ENCODE measurements at places on chromosomes 16 and 17. TPM values are rescaled to one million over a fixed set of nuclear protein-coding genes. Genes with fewer than 3 reads are reported as not detected.

GPRC5B gene
- total RNA-seq, result 68.4 TPM

CTU2 gene
- 12.4 TPM for total RNA-seq

ASGR2 gene
- total RNA-seq, result not detected

PERCC1 gene
- not detected for total RNA-seq

PPL gene
- 52.2 TPM for total RNA-seq

PVALEF gene
- total RNA-seq, result not detected

GPR179 gene
- 0.21 TPM for total RNA-seq

TIMP2 gene
- 187 TPM for total RNA-seq

TAF1C gene
- total RNA-seq, result 50.7 TPM

- no peaks in the 10 kb centered on the region for H3K27me3 ChIP-seq
- H3K4me1 ChIP-seq, result no peaks in the 10 kb centered on the region
- DNase-seq, result no peak
- no peak overlapping the region for H3K27ac ChIP-seq
- no peak overlapping the region for H3K4me3 ChIP-seq
- no peaks in the 10 kb centered on the region for H3K36me3 ChIP-seq
These were observed 166.2 kb downstream of the SEC14L1 start for GRCh38 chr17:77306790-77307478.

GRCh38 chr16:55465077-55465896 is 13.7 kb upstream of the MMP2 start:
- no peaks in the 10 kb centered on the region for H3K4me1 ChIP-seq
- no peak overlapping the region for H3K4me3 ChIP-seq
- no peaks in the 10 kb centered on the region for H3K36me3 ChIP-seq
- H3K27me3 ChIP-seq, result no peaks in the 10 kb centered on the region

DNA sequence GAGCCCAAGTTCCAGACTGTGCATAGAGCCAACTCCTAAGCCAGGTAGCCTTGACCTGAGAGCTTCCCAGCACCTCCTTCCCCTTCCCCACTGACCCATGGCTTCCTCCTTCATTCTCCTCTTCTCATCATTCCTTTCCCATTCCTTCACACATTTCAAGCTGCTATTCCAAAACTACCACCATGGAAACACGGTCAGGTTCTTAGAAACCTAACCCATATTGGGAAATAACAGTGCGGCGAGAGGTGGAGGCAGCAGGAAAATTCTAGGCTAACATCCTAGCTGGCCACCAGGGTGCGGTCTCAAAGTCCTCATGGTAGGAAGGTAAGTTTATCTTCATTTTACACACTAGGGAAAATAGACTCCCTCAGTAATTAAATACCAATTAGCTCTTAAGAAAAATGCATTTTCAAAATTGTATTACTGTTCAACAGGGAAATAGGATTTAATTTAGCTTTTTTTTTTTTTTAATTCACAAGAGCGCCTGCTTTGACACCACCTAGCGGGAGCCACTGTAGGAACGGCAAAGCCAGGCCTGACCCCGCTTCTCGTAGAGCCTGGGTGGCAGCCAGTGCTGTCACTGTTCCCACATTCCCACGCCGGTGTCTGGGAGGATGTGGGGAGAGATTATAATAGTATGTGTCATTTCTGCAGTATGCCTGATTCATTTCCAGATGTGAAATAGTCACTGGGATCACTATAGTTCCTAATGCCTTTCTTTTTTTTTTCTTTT is 14.0 kb upstream of the SPHK1 start:
- no peak overlapping the region for H3K4me3 ChIP-seq
- H3K4me1 ChIP-seq, result peaks cover 32% of the 10 kb centered on the region
- no peak for DNase-seq
- no peaks in the 10 kb centered on the region for H3K36me3 ChIP-seq
- peak overlapping the region; percentile 7 for H3K27ac ChIP-seq

DNA sequence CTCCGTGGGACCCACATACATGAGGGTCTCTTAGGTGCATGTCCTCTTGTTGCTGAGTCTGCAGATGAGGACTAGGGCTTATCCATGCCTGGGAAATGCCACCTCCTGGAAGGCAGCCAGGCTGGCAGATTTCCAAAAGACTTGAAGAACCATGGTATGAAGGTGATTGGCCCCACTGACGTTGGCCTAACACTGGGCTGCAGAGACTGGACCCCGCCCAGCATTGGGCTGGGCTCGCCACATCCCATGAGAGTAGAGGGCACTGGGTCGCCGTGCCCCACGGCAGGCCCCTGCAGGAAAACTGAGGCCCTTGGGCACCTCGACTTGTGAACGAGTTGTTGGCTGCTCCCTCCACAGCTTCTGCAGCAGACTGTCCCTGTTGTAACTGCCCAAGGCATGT is 38.2 kb upstream of the IL21R start:
- H3K4me1 ChIP-seq, result peaks cover 15% of the 10 kb centered on the region
- no peak overlapping the region for H3K4me3 ChIP-seq
- DNase-seq, result no peak
- no peak overlapping the region for H3K27ac ChIP-seq
- no peaks in the 10 kb centered on the region for H3K27me3 ChIP-seq
- no peaks in the 10 kb centered on the region for H3K36me3 ChIP-seq

- H3K4me3 ChIP-seq, result no peak overlapping the region
- H3K36me3 ChIP-seq, result no peaks in the 10 kb centered on the region
- H3K27ac ChIP-seq, result no peak overlapping the region
- H3K27me3 ChIP-seq, result no peaks in the 10 kb centered on the region
- no peak for DNase-seq
These were observed 35.1 kb downstream of the SLC6A2 start for GRCh38 chr16:55690841-55691240.

- no peak for DNase-seq
- no peak overlapping the region for H3K4me3 ChIP-seq
- no peaks in the 10 kb centered on the region for H3K27me3 ChIP-seq
These were observed 54.4 kb downstream of the BPTF start for GRCh38 chr17:67879662-67880061.

DNA sequence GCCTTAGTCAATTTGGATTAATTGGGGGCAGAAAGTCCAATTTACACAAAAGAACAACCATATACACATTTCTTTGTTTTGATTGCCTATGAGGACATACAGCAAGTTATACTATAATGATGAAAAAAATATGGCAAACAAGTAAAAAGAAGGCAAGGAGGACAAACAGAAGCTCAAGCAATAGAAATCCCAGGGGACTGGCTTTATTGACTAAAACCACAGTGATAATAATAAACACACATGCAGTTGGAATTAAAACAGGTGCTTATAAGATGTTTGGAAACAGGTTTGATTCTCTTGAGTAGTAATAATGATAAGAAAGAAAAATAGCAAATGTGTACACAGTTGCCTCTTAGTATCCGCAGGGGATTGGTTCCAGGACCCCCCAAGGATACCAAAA is 176.4 kb downstream of the SHISA9 start:
- no peaks in the 10 kb centered on the region for H3K36me3 ChIP-seq
- no peaks in the 10 kb centered on the region for H3K4me1 ChIP-seq
- DNase-seq, result no peak
- no peak overlapping the region for H3K4me3 ChIP-seq
- no peaks in the 10 kb centered on the region for H3K27me3 ChIP-seq

GRCh38 chr17:55466671-55467070 is 44.6 kb downstream of the SMIM36 start:
- no peak overlapping the region for H3K4me3 ChIP-seq
- no peak for DNase-seq
- H3K36me3 ChIP-seq, result no peaks in the 10 kb centered on the region
- no peak overlapping the region for H3K27ac ChIP-seq

- H3K4me1 ChIP-seq, result no peaks in the 10 kb centered on the region
- no peaks in the 10 kb centered on the region for H3K27me3 ChIP-seq
- no peak overlapping the region for H3K4me3 ChIP-seq
These were observed 22.3 kb downstream of the SEZ6 start for GRCh38 chr17:28983286-28984230.

DNA sequence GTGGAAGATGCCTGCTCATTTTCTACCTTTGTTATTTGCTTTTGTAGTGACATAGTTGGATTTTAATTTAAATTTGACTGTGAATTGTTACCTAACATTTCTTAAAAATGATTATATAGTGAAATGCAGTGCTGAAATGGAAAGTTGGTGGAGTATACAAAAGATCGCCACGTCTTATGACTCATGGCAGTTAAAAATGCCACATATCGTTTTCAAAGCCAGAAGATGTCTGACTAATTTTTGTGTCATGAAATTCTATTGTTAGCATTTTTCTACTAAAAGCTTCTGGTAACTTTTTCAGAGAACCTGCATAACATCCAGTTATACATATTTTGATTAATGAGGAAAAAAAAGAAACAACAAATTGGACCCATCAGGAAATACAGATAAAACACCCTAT is 20.6 kb downstream of the MAP2K4 start:
- H3K27me3 ChIP-seq, result no peaks in the 10 kb centered on the region
- H3K27ac ChIP-seq, result no peak overlapping the region
- no peaks in the 10 kb centered on the region for H3K4me1 ChIP-seq
- DNase-seq, result no peak

DNA sequence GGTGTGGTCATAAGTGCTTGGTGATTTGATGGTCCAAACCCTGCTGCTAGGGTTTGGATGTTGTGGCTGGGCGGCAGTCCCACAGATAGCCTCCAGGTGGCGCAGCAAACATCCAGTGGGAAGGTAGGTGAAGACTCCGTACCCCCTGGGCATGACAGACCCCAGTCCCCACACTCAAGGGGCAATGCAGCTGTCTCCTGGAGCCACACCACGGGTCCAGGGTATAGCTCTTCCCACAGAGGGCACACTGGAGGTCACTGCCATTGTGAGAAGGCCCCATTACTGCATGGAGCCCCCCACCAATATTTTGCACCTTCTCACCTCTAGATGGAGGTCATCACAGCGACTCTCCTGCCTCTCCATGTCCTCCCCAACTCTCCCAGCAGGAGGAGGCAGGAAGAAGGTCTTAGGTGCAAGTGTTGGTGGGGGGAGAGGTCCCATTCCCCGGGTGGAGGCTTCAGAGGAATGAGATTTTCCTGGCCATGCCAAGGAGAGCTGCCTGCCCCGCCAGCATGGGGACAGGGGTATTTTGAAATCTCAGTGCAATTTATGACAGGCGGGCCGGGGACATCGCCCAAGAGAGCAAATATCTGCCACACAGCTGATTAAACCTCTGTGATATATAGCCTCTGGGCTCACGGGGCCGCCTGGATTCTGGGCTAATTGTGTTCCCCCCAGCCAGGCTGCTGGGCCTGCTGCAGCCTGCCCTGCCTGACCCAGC is 17.1 kb upstream of the C17orf113 start:
- peak; percentile 77 for DNase-seq
- H3K4me3 ChIP-seq, result no peak overlapping the region
- H3K36me3 ChIP-seq, result no peaks in the 10 kb centered on the region

- H3K36me3 ChIP-seq, result peaks cover 47% of the 10 kb centered on the region
- no peak overlapping the region for H3K27ac ChIP-seq
- DNase-seq, result no peak
- H3K27me3 ChIP-seq, result no peaks in the 10 kb centered on the region
These were observed 1.7 kb upstream of the CHAD start for GRCh38 chr17:50470426-50470825.

DNA sequence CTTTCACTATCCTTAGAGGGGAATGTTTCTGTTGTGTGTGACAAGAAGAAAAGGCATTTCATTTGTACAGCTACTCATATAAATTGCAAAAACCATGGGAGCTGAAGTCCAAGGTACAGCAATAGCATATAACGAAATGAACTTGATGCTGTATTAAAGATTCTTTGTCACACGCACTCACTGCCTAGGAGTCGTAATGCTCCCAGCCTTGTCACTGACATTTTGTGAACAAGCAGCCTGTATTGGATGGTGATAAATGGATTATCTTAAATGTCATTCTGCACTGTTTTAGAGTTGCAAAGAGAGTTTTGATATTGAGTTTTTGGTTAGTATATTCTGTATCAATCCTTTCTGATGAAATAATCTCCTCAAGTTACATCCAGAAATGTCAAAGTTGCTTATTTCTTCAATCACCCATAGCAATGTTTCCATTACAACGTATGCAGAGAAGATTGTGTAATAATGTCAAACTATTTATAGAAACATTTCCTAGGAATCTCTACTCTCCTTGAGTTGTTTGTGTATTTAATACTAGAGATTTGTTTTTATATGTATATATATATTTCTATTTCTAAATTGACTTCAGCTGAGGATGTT is 270.6 kb downstream of the FTO start:
- H3K27me3 ChIP-seq, result no peaks in the 10 kb centered on the region
- no peaks in the 10 kb centered on the region for H3K4me1 ChIP-seq
- H3K36me3 ChIP-seq, result no peaks in the 10 kb centered on the region
- DNase-seq, result no peak

- H3K27ac ChIP-seq, result no peak overlapping the region
- no peaks in the 10 kb centered on the region for H3K27me3 ChIP-seq
- H3K4me1 ChIP-seq, result no peaks in the 10 kb centered on the region
- no peak for DNase-seq
- no peak overlapping the region for H3K4me3 ChIP-seq
These were observed 169.1 kb downstream of the CNTNAP4 start for GRCh38 chr16:76446251-76446650.

DNA sequence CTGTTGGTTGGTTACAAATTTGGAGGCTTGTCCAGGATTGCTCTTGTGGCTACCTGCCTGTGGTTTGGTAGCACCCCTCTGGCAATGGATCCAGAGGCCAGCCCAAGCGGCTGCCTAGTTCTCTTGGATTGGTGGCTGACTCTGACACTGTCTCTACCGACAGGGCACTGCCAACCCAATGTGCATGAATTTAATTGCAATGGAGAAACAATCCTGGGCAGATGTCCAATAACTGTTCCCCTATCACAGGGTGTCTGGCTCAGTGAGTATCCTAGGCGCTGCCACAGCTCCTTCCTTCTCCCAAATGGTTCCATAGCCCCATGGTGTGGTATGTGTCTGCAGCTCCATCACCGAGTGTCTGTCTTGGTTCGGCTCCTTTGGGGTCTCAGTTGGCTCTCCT is 19.5 kb downstream of the N4BP1 start:
- H3K36me3 ChIP-seq, result no peaks in the 10 kb centered on the region
- DNase-seq, result no peak
- H3K4me1 ChIP-seq, result no peaks in the 10 kb centered on the region
- no peak overlapping the region for H3K4me3 ChIP-seq
- H3K27ac ChIP-seq, result no peak overlapping the region
- no peaks in the 10 kb centered on the region for H3K27me3 ChIP-seq

- H3K4me3 ChIP-seq, result no peak overlapping the region
- DNase-seq, result no peak
- no peaks in the 10 kb centered on the region for H3K27me3 ChIP-seq
- no peaks in the 10 kb centered on the region for H3K36me3 ChIP-seq
These were observed 23.7 kb upstream of the CYLD start for GRCh38 chr16:50718061-50718760.

DNA sequence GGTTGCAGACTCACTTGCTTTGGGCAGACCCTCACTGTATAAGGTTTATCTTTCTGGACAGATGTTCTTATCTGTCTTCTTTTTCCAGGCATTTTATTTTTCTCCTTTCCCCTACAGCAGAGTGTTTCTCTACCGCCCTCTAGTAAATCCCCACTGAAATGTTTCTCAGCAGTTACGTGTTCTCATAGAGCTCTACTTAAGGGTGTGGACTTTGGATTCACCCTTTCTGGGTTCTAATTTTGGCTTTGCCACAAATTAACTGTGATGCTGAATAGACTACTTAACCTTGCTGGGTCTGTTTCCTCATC is 2.0 kb downstream of the ADAT1 start:
- no peak overlapping the region for H3K4me3 ChIP-seq
- DNase-seq, result no peak
- no peaks in the 10 kb centered on the region for H3K27me3 ChIP-seq
- peaks cover 53% of the 10 kb centered on the region for H3K36me3 ChIP-seq
